ENCODE measurements at places on chromosomes 3 and 15.

- no peak for DNase-seq
These were observed 47.6 kb downstream of the EFHB start for GRCh38 chr3:19886404-19886803.

- DNase-seq = peak; percentile 87
These were observed at the start of gene TTLL13 for GRCh38 chr15:90249203-90249863. Gene TTLL13, plus strand, starts transcription at chr15:90249556. Its CDS starts 1,075 bp downstream, at chr15:90250631.

DNA sequence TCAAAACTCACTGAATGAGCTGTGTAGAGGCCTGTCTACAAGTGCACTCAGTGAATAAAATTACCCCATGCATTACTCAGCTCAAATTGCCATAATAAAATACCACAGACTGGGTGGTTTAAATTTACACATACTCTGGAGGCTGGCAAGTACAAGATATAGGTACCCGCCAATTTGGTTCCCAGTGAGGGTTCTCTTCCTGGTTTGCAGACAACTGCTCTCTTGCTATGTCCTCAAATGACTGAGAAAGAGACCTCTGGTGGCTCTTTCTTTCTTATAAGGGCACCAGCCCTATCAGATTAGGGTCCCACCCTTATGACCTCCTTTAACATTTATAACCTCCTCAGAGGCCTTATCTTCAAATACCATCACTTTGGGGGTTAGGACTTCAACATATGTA is 237.0 kb downstream of the CPNE4 start:
- DNase-seq = no peak

GRCh38 chr15:51801391-51801835 is 28.0 kb upstream of the TMOD3 start:
- no peak for DNase-seq

- peak; percentile 59 for DNase-seq
These were observed 9.9 kb downstream of the CEP152 start for GRCh38 chr15:48800811-48801455.

GRCh38 chr3:87136066-87136596 is 91.0 kb upstream of the CHMP2B start:
- no peak for DNase-seq

DNA sequence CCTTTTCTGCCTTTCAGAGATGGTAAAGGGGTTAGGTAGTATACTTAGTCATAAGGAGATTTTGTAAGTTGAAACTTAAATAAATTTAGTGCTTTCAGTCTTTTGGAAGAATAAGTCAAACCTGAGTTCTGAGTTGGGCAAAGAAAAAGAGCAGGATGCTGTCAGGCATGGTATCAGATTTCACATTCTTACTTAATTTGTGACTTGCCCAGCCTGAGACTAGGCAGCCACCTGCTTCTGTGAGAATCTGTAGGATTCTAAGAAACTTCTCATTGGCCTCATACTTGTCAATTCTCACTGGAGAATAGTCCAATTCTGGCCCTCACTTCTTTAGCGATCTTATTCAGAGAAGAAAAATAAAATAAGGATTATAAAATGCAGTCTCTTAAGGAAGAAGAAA is 577.5 kb downstream of the DIPK2A start:
- no peak for DNase-seq

DNA sequence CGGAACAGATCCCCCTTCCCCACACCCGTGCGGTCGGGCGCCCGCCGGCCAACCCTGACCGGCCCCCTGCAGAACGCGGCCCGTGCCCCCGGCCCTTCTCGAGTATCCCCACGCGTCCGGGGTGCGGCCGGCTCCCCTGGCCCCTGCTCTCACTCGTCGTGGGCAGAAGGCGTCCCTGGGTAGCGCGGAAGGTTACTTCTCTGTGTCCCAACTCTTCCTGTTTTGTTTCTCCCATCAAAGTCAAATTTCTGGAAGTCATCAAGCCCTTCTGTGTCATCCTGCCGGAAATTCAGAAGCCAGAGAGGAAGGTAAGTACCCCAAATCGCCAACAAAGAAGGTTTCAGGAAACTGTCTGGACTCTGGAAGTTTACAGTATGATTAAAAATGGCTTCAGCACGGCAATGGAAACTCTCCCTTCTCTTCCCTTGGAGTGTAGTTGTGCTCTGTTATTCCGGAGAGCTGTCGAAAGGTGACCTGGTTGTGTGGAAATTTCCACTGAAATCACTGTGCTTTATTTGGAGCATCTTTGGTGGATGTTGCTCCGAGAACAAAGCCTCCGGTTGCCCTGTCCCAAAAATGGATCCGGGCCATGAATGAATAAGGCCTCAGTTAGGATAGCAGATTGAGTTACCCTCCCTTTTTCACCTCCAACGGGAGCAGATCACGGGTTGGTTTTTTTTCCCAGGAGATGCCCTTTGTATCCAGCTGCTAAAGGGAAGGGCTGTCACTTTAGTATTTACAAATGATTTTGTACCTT is 536 bp downstream of the SEC61A1 start:
- no peak for DNase-seq

DNA sequence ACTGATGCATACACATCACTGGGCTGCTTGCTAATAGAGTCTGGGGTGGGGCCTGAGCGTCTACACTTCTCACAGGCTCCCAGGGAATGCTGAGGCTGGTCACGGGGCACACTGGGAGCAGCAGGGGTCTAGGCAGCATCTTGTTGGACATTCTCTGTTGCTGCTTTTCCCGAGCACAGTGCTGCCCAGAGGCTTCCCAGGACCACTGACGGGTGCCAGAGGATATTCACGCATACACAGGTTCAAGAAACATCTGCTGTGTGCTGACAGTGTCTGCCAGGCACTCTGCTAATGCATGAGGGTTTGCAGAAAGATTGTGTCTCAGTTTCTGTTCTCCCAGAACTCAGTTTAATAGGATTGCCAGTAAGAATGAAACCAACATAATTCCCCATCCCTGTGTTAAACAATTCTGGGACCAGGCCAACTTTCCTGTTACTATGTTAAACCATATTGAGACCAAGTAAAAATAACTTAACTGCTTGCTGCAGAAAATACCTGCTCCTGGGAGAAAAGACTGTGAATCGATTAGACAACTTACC is 23.9 kb upstream of the BCL2L10 start:
- no peak for DNase-seq

DNA sequence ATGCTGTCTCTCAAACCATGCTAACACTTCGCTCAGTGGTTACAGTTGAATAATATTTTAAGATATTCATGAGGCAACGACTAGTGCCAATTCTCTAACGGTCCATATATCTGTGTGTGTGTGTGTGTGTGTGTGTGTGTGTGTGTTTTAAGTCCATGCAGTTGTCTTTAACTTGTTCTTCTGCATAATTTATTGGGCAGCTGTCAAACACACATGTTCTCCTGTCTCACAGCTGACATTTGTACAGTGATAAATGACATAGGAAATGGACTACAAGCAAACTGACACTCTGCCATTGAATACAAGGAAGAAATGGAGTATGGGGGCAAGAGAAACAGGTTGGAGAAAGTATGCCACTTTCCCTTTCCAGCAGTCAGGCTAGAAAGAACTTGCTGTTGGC is 172.0 kb downstream of the PDZRN3 start:
- DNase-seq = no peak

DNA sequence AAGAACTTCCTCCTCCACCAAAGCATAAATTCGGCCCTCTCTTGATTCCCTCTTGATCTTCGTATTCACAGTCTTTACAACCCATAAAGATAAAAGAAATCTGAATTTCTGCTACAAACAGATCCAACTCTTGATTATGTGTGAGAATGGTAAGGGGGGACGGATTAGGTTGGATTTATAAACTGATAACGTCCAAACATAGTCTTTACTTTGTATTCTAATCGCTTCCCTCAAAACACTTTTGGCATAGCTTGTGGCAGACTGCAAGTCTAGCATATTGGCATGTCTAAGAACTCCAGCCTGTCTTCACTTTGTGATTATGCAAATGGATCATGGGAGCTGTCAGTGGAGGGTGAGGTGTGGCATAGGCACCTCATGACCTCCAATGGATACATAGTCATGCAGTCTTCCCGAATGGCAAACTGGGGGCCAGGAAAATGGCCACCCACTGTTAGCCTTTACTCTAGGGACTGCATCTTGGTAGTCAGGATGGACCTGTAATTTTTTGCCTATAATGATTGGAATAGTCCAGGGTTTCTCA is 24.3 kb upstream of the GPR171 start:
- DNase-seq = no peak

DNA sequence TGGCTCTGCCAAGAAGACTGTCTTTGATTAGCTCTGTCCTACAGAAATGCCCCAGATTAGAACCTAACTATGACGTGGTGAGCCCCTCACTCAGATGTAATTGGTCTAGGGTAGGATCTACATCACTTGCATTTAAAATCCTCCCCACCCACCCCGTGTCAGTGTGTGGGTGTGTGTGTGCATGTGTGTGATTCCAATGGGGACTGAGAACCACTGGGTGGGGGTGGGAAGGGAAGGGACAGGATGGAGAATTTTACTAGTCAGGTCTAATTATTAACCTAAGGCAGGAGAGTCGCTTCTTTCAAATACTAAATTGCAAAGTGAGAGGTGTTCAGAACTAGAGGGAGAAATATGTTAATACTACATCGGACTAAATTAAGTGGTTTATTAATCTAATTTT is 91.7 kb downstream of the TBL1XR1 start:
- no peak for DNase-seq

DNA sequence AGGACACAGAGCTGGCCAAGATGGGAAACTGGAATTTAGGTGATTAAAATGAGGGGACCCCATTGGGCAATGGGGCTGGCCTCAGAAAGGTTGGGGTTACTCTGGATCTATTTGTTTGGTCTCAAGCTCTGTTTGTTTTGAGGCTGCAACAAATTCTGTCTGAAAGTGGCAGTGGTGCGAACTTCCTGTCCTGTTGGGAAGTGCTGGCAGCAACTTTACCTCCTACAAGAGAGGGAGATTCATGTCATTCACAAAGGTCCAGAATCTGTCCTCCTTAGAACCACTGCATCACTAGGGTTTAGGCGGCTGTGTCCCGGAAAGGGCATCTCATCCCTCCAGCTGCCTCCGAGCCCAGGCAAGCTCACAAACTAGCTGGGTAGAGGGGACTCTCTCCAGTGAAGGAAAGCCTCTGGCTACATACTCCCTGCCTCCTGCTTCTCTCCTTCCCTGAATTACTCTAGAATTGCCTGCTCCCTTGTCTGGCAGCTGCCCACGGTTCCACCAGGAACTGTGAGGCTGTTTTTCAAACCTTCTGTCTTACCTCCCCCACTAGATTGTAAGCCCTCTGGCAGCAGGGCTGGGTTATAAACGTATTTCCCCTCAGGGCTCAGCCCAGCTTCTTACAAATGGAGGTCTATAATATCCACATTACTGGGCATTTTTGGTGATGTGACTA is 23.6 kb downstream of the MEGF11 start:
- DNase-seq = no peak

- DNase-seq = no peak
These were observed 372.6 kb downstream of the PTPRG start for GRCh38 chr3:61933798-61934504.

DNA sequence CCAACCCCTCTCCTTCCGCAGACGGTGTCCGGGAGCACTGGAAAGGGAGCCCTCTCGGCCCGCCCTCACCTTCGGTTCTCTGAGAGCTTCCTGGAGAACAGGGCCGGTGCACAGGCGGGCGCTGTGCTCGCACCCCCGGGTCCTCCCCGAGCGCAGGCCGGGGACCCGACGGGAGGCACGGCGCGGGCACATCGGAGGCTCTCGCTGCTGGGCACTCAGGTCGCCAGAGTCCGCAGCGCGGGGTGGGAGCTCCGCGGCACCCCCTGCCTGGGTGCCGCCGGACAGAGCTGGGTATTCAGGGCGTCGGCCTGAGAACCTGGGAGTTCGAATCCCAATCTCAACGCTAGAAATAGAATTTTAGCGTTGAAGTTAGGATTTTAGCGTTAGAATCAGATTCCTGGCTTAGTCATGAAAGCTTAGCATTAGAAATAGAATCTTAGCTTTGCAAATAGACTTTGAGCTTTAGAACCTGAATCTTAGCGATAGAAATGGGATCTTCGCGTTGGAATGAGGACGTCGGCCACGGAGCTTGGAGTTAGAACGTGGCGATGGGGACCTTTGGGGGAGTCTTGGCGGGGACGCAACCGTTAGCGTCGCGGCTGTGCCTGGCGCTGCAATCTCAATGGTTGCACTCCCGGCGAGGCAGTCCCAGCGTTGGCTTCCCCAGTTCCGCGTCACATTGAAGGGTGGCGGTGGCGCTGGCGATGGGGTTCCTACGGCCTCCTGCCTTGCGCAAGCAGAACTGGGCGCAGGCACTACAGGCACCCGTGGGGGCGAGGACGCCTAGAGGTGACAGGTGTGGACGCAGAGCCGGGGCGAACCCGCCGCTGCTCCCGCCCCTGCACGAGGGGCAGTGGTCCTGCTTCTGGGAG is 549 bp downstream of the TRH start:
- no peak for DNase-seq

GRCh38 chr3:44058868-44059203 is 182.8 kb upstream of the TOPAZ1 start:
- DNase-seq = no peak

DNA sequence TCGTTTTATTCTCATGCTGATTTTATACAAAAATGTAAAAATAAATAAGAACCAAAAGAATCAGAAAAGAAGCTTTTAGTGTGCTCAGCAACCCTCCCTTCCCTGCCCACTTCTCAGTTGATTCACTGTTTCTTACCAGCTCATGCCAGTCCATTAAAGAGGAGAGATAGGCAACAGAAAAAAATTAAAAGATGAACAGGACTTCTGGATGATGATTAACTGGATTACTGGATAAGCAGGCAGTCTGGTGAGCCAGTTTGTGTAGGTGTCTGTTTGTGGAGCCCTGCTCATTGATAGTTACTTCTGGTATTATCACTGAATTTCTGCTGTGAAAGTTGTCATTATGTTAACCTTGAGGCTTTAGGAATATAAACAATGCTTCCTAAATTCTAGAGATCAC is 15.1 kb upstream of the GPR171 start:
- no peak for DNase-seq

GRCh38 chr3:31210068-31210645 is 315.7 kb upstream of the GADL1 start:
- DNase-seq = no peak

DNA sequence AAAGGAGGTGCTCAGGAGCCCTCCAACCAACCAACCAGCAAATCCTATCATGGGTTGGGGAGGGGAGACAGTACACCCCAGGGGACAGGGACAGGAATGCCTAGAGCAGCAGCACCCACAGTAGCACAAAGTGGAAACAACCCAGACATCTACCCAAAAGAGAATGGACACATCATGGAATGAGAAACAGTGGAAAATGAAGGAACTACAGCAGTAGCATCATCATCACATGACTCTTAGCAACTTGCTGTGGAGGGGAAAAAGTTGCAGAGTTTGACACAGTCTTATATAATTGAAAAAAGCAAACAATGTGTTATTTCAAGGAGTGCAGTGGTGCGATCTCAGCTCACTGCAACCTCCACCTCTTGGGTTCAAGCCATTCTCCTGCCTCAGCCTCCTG is 11.0 kb downstream of the C3orf22 start:
- DNase-seq = no peak

DNA sequence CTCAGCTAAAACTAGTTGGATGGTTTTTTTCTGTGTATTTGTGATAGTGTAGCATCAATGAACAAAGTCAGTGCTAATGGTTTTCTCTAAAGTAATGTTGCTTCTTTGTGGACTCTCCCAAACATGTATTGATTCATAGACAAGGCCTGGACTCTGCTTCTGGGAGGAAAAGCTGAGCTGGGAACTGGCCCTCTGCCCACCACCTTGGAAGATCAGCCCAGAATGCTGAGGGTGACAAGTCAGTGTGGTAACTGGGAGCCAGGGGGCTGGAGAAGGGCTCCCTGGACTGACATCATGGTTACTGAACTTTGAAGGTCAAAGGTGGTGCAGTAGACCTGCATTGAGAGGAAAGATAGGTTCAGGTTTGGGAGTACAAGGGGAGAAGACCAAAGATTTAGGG is 3.0 kb downstream of the ARHGAP31 start:
- DNase-seq = peak; percentile 64

GRCh38 chr15:85443046-85443445 is 62.6 kb downstream of the AKAP13 start:
- DNase-seq = no peak
